Peyer's patch (tissue), 4 donors: ENCODE measurements at places on chromosomes 1 and 21.

- DNase-seq = no peak
These were observed 55.5 kb downstream of the EPS15 start for GRCh38 chr1:51463561-51463960.

DNA sequence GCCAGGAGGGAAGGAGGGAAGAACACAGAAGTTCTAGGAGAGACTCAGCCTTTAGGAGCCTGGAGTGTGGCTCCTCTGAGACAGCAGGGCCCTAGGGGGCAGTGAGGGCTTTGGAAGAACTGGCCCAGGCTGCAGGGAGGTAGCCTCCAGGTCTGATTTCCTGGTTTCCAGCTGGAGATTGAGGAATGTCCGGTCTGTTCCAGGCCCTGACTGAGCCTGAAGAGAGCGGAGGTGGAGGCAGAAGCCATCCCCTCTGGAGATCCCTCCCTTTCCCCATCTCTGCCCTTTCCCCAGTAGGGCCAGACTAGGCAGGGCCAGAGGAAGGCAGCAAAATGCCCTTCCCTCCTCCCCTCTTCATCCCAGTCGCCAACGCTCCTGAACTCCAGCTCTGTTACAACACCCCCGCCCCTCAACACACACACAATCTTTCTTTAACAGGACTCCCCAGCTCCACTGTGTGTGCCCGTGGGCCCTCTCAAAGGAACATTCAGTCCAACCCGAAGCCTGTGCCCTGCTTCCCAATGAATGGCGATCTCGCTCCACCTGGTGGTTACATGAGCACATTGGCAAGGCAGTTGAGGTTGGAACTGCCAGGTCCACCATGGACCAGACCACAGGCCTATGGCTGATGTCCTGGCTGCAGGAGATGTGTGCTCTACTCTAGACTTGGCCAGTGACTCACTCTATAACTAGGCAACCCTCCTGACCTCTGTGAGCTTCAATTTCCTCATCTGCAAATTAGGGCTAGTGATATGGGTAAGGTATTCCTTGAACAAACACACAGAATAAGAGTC, 32.0 kb downstream of the MAP7D1 start:
- peak; percentile 93 for DNase-seq

DNA sequence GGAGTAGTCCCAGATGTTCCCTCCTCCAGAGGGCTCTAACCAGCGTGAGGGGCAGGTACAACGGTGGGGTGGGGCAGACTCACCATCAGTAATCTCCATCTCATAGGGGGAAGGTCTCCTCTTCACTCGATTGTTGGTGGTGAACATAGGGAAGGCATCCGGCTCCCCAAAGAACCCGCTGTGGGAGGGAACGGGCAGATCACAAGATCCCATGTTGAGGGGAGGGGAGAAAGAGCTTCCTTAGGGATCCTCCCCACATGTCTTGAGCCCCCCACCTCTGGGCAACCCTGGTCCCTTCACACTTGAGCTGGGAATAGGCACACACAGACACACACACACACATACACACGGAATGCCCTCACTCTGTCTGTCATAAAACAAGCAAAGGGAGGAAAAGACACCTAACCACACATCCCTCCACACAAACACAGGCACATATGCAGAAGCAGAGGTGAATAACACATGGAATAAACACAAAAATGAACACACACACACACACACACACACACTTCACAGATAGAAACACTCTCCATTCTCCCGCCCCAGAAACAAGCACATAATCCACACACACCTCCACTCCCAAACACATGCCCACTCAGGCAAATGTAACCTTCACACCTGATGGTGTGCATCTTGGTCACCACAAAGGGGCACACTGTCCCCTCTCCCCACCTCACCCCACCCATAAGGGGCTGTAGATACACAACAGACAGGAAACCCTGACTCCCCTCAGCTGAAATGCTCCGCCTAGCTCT, 7.9 kb downstream of the TAL1 start:
- no peak for DNase-seq

GRCh38 chr1:30569384-30569783, 154.0 kb downstream of the MATN1 start:
- no peak for DNase-seq

DNA sequence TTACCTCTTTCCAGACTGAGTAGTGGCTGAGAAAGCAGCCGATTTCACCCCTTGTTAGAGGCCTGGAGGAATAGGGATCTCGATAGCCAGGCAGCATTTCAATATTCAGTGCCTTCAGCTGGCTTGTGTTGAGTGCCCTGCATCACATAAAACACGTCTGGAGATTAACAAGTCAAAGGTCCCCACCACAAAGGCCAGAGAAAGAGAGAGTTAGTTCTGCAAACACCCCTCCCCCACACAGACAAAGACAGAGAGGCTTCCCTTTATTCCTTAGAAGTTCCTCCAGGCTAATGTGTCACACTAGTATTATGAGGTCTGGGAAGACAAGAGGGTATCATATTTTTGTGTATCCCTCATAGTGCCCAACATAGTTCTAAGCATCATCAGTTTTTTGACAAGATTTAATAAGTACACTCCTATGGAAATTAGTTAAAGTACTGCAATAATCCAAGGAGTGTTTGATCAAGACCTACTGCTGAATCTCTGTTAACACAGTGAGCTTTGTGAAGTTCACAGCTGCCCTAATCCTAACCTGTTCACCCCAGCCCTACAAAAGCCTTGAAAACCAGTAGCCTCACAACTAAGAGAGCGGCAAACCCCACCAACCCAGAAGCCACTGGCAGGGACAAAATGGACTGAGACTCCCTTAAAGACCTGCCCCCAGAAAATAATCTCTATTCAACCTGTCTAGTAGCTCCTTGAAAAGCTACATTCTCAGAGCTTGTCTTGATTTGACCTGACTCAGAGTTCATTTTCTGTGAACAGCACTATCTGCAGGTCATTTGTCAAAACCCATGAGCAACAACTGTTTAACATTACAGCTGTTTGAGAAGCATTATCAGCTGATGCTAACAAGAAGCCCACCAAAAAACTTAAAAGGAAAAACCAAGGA, 91.9 kb downstream of the COLGALT2 start:
- DNase-seq = no peak

GRCh38 chr1:66240491-66241484, 293.2 kb upstream of the SGIP1 start:
- DNase-seq = no peak

GRCh38 chr1:96632045-96632664, 89.4 kb upstream of the PTBP2 start:
- no peak for DNase-seq

DNA sequence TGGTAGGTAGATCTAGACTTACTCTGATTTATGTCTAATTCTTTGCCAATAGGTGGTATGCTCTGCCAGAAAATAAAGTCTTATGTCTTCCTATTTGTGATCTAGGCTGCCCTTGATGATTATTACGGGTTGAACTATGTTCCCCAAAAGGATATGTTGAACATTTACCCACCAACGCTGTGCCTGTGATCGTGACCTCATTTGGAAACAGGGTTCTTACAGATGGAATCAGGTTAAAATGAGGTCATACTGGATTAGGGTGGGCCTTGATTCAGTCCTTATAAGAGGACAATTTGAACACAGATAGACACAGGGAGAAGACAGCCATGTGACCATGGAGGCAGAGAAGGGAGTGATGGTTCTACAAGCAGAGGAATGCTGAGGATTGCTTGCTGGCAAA, 95.1 kb upstream of the BCAR3 start:
- DNase-seq = no peak

DNA sequence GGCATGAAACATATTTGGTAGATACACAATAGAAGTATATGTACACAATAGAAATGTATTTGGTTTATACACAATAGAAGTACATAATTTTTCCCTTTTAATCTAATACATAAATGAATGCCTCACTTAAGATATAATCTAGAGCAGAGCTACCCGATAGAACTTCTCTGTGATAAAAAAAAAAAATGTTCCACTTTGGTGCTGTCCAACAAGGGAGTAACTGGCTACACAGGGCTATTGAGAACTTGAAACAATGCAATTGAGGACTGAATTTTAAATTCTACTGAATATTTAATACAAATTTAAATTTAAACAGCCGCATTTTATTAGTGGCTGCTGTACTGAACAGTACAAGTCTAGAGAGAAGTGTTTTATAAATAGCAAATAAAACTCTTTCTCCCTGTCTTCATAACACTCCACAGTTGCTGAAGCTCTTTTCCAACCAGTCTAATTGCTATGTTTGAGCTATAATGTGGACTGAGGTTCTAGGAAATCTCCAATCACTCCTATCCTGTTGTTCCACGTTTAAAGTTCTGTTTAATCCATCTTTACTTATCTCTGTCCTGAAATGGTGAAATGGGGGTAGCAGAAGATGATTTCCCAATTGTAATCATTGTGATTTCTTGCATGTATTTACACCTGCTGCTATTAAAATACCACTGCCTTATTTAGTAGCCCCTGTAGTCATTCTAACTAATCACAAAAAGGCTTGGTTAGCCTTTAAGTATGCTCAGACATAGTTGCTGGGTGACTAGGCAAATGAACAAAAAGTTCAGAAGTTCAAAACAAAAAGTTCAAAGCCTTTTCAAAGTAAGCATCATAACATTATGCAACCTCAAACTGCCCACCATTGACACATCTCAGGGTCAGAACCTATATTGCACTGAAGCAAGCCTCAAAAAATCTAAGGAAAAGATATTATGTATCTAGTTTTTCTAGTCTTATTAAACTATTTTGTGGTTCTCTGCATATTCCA, 192.3 kb upstream of the C1orf87 start:
- no peak for DNase-seq
